ENCODE measurements at places on chromosomes 12 and 14.

DNA sequence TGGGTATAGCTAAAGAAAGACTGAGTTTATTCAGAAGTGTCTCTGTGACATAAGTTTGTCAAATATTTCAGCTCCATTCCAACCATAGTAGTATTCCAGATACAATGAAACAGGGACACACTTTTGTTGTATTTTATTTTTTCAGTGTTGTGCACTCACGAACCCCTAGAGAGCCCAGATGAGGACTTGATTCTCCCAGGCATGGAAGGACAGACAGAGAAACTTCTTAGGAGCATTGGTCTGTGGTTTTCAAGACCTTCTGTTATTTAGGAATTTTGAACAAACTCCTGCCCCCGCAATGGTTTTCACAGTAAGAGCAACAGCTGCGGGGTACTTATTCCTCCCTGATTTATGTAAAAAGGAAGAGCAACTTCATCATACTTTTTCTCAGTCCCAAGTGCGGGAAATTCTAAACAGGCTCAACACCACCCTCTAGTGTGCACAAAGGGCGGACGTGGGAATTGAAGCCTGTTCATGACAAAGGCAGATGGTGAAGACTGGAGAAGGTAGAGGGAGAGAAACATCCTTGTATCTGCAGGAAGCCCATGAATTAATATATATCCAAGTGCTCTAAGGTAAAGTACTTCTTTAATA lies 147.6 kb downstream of the PAH start:
- DNase-seq = peak; percentile 47

DNA sequence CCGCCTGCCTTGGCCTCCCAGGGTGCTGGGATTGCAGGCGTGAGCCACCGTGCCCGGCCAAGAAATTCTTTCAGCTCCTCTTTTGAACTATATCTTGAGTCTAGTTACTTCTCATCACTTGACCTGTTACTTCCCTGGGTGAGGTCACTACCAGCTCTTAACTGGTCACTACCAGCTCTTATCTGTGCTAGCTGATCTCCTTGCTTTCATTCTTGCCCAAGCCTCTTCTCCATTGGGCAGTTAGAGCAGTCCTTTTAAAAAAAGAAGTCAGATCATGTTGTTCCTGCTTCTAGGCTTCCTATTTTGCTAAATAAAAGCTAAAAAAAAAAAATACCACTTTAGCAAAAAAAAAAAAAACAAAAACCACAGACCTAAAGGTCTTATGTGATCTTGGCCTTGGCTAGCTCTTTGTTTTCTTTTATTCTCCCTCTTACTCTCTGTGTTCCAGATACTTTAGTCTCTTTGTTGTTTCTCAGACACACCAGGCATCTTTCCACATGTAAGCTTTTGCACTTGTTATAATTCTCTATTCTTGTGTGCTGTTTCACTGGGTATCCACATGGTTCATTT lies 63.5 kb downstream of the RAD51B start:
- no peak for DNase-seq

DNA sequence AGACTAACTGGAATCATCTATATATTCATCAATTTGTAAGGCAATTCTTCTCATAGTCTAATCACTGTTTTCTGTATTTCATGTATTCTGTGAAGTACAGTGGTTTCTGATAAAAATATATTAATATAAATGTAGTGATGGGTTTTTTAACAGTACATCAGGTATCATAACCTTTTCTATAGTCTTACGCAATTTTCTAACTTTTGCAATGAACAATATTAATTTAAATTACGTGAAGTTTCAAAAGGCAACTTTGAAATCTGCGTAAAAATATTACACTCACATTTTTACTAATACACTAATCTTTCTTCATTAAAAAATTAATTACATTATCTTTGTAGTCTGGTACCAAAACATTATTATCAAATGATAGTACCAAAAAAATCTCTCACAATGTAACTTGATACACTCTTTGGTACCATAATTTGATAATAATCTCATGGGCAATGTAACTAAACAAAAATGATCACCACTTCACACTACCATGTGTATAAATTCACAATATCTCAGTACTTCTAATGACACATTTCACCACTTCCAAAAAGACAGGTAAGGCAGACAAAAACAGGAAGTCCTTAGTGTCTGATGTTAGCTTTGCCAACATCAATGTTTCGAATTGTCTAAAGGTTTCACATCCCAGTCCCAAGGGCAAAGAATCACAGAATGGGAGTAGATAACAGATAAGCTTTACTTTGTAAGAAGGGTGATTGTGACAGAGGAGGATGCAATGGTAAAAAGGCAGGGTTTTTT lies 8.7 kb downstream of the DNAI7 start:
- no peak for DNase-seq

GRCh38 chr14:89032086-89032649 lies 207.7 kb downstream of the TTC8 start:
- no peak for DNase-seq

- DNase-seq = no peak
These were observed 102.0 kb downstream of the TMEM30B start for GRCh38 chr14:61179061-61179690.

DNA sequence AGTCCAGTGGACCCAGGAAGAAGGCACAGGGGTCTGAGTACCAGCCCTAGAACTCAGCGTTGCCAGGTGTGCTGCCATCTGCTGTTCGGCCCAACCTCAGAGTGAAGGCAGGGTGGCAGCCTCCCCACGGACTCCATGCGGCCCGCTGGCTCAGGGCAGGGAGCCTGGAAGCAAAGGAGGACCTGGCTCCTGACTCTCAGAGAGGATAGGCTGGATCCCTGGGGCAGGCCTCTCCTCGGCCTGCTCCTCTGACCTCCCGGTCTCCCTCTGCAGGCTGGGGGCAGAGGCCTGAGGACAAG lies 10.1 kb downstream of the MCRS1 start:
- DNase-seq = no peak

DNA sequence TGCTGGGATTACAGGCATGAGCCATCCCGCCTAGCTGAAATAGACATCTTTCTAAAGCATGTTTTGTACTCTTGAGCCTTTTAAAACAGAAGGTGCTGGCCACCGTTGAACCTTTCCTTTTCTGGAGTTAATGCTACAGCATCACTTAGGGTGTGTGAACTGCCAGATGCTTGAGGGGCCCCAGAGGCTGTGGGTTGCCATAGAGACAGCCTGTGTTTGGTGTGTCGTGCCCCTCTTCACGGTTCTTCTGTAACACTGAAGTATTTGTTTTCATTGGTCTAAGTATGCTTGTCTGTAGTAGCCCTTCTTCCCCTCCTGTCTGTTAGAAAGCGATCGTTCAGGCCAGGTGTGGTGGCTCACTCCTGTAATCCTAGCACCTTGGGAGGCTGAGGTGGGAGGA lies 30.8 kb downstream of the PLEKHG3 start:
- no peak for DNase-seq

- DNase-seq = no peak
These were observed 91.7 kb upstream of the MAX start for GRCh38 chr14:65193916-65194590.

- DNase-seq = peak; percentile 18
These were observed 2.4 kb downstream of the CBLN3 start for GRCh38 chr14:24426912-24427536.

DNA sequence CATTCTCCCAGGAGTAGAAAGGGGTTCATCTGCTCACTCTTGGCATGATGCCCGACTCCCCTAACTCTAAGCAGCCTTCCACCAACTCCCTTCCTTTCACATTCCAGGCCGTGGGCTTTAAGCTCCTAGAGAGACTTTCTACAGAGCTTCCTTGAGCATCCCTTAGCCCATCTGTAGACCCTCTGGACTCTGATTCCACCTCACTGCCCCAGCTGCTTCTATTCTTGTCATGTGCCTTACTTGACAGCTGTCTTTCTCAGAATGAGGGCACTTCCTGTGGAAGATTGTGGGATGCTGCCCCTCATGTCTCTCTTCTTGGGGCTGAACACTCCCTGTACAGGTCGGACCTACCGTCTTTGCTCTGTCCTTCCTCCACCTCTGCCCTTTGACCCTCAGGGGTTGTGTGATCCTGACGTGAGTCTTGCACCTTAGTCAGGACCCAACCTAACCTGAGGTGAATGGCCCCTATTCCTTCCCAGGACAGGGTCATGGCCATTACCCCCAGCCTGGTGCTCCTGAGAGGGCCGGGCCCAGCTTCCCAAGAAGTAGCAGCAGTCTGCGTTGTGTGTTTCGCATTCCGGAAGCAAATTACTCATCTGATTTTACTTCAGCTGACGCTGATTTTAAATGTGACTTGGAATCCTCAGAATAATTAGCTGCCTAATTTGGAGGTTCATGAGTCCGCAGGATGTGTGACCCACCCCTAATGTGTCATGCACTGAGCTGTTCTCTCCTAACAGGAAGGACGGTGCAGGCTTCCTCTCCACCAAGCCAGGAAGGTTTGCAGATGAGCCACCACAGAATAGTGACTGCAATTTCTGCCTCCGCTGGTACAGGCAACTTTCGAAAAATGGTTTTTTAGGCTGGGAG lies 2.7 kb upstream of the GALNT6 start:
- peak; percentile 75 for DNase-seq

DNA sequence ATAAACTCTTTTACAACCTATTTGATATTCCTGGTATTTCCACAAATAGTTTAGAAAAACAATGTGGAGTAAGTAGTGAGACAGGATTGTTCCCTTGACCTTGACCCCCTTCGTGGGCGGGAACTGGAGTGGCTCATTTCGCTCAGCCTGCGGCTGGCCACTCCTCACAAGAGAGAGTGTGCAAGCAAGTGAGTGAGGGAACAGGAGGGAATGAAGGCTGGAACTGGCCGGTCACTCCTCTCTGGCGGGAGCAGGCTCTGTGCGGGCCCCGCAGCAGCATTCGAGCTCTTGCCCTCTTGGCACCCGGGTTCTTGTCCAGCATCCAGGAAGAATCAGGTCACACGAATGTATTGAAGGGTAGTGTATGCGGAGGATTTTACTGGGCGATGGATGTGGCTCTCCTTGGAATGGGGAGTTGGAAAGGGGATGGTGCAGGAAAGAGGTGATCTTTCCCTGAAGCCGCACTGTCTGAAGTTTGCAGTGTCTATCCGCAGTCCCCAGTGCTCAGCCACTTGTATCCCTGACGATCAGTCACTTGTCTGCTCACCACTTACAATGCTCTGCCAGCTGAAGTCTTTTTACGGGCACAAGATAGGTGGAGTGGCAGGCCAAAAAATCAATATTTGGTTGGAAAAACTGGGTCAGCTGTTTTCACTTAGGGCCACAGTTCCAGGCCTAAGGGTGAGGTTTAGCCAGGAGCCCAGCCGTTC lies 28.0 kb upstream of the TXNRD1 start:
- no peak for DNase-seq

DNA sequence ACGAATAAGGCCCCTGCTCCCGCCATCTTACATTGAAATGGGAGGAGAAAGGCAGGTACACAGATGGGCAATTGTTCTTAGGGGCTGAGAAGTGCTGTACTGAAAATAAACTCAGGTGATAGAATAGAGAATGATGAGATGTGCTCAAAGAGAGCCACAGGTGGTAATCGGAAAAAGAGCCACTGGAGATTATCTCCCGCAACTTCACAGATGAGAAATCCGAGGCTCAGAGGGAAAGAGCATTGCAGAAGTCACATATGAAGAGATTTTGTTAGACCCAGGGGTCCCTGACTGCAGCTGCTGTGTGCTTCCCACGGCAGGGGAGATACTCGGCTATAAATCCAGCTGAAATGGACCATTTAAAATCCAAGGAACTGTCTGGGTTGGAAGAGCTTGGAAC lies 73.7 kb downstream of the PRIMA1 start:
- no peak for DNase-seq

DNA sequence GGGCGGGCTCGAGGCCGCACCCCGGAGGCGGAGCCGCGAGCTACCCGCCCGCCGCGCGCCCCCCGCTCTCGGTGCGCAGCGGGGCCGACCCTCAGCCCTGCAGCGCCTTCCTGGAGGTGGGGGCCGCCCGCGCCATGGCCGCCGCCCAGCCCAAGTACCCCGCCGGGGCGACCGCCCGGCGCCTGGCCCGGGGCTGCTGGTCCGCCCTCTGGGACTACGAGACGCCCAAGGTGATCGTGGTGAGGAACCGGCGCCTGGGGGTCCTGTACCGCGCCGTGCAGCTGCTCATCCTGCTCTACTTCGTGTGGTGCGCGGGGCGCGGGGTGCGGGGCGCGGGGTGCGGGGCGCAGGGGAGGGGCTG lies at the start of gene P2RX2:
Gene P2RX2, plus strand, starts transcription at position 94 of the 361 bp plus-strand sequence. Its CDS starts 41 bp downstream, at position 135.
- DNase-seq = no peak

DNA sequence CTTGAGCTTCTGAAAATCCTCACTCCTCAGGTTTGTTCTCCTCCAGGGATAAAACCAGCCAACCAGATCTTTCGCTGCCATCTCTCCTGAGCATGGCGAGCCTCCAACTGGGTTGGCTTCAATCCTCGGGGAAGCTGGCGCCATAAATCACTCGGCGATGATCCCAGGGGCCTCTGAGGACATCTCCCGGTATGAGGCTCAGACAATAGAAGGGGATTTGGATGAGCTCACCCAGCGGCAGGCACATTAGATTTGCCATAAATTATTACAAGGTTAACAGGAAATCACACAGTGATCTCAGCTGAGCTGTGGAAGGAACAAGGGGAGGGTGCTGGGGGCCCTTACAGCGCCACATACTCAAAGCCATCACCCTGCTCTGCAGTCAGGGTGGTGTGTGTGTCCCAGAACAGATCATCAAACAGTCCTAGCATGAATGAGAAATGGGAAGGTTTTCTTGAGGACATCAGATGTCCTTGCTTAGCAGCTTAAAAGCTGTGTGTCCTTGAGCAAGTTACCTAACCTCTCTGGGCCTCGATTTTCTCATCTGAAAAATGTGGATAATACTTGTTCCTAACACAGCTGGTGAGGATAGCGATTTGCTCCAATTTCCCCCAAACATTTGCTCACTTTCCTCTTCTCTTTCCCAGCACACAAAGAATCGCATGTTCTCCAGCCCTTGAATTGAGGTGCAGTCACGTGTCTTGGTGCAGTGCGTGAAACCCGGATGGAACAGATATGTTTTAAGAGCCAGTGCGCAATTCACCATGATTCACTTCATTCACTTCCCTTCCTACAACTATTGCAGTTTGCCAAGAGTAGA lies 142.8 kb downstream of the SCARB1 start:
- no peak for DNase-seq

DNA sequence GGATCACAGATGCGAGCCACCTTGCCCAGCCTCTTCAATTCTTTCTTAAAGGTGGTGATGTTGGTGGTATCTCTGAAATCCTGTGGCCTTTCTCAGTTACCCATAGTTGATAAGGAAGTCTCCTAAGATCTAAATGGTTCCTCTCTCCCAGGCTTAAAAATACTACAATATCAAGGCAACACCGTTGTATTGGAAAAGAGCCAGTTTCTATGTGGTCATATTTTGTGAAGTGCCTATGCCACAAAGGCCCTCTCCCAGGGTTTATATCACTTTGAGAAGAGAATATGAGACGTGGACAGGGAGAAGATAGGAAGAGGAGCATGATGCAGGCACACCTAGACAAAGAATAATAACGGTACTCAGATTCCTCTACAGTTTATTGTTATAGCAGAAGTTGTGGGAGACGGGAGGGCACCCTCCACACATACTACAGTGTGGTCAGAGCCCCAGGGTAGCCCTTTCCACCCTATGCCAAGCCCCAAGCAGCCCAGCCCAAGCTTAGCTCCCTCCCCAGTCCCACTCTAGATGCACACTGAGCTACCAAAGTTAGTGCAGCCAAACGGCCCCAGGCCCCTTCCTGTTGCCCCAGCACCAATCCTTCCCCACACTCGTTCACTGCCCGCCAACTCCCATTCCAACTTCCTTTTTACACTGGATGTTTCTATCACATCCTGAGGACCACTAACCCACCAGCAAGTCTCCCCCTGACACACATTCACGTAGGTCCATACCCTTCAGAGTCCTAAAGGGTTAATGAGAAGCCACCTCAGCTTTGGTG lies 8.3 kb downstream of the NDRG2 start:
- DNase-seq = no peak

GRCh38 chr14:91303091-91303923 lies 58.8 kb upstream of the GPR68 start:
- peak; percentile 90 for DNase-seq

Data from stimulated activated CD4-positive, alpha-beta T cell treated with anti-CD3 and anti-CD28 coated beads, Interleukin-15, amount 100 ng/mL, for 24 hours (primary cell).